NCI-H1105 treated with DMSO at 0.1 percent for 48 hours (cell line): ENCODE measurements at places on chromosomes 13 and 19.

- no peak for DNase-seq
Observed at GRCh38 chr13:79222427-79223205, 183.4 kb downstream of the RBM26 start.

- DNase-seq: no peak
Observed at GRCh38 chr19:8161135-8161646, 11.8 kb upstream of the FBN3 start.

DNA sequence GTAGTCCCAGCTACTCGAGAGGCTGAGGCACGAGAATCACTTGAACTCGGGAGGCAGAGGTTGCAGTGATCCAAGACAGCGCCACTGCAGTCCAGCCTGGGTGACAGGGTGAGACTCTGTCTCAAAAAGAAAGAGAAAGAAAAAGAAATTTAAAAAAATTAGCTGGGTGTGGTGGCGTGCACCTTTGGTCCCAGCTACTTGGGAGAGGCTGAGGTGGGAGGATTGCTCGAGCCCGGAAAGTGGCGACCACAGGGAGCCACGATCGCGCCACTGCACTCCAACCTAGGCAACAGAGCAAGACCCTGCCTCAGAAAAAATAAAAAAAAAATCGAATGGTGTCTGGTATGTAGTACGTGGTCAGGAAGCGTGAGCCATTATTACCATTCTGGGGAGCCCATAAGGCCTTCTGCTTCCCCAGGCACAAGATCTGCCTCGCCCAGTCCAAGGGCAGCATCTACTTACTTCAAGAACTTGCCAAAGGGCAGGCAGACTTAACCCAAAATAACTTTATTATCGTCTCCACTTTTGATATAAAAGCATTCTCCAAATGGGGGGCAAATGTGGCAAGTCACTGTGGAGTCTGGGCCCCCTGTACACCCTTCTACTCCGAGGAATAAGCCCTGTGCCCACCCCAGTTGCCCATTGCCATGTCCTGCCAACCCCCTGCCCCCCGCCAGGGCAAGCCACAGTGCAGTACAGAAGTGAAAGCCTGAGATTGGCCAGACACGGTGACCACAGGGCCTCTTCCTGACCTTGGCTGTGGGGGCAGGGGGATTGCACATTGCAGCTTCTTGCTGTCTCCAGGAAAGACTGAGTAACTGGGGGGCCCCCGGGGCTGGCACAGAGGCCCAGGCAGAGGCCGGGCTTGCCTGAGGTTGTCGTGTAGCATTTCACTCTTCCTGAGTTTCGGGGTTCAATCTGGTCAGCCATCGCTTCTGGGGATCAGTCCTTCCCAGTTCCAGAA is 12.6 kb downstream of the CCL25 start:
- no peak for DNase-seq

DNA sequence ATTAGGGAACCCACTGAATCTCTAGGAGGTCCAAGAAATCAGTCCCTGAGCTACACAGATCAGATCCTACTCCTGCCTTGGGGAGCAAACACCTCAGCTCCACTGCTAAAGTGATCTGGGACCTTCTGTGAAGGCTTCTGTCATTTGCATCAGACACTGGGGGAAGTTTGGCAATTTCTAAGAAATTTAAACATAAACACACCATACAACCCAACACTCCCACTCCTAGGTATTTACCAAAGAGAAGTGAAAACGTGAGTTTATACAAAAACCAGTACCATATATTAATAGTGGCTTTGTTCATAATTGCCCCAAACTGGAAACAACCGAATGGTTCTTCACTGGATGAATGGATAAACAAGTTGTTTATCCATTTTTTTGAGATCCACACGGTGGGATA is 7.3 kb upstream of the TYROBP start:
- DNase-seq: no peak

- DNase-seq: no peak
Observed at GRCh38 chr13:94232161-94232950, 247.1 kb downstream of the DCT start.

DNA sequence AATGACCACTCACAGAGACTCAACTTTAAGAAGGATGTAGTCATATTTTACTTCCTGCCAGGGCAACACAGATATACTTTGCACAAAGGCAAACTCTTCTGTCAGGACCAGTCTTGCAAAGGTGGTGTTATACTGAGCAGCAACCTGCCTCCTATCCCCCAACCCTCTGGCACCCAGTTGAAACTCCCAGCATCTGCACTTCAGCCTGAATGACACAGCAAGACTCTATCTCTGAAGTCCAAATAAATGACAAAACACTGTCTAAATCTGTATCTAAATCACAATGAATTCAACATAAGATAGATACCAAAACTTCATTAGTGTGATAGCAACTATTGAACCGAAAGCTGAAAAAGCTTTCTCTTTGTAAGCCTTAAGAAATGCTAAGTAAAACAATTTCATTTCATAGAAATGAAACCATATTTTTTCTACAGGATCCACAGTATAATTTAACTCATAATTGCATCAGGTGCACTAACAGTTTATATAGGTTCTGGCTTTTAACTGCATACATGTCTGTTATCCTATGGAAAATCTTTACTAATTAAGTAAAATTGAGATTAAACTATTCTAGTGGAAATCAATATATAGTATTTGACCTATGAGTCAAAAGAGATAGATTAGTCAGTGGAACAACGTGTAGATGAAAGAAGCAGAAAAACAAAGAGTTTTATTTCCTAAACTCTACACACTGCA is 163.7 kb downstream of the TBC1D4 start:
- no peak for DNase-seq
